Fibroblast of the conjunctiva (primary cell): ENCODE measurements at places on chromosomes 5 and 9.

DNA sequence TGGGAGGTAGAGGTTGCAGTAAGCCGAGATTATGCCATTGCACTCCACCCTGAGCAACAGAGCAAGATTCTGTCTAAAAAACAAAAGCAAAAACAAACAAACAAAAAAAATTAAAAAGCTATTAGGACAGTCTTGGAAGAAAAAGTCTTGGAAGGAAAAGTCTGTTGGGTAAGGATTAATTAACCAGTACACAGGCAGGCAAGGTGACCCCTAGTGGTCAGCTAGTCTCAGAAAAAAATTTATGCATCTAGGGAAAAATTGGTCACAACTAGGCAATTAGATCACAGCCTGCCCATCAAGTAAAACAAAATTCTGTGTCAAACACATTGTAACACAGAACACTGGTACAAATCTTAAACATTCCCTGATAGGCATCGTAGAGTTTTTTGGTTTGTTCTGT lies 6.7 kb upstream of the ANKRD18B start:
- no peak for DNase-seq

DNA sequence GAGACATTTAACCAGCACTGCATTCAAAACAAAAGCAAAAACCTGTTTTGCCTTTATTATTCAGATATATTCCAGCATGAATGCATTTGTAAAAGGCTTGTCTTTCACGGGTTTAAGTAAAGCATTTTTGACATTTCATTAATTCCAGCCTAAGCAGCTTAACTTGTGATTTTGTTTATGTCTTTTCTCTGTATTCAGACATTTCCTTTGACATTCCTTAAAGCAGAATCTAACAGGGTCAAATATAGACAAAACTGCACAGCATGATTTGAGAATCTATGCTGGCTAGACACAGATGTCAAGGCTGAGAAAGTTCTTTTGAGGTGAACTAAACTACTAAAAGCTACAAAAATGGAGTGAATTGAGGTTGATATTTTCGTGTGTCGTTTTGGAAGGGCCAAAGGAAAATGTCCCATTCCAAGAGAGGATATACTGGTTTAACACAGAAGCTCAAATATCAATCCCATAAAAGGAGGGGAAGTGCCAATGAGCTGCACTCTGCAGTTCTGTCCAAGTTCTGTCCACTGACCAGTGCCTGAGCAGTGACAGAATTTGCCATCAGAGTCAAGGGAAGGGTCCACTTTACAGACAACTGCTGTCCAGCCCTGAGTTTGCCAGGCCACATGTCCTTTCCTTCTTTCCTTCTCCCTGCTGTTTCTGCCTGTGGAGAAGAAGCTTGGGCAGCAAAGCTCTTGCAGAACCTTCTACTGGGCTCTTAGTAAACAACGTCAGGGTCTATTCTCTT lies 198.7 kb upstream of the KLF9 start:
- DNase-seq, result no peak

DNA sequence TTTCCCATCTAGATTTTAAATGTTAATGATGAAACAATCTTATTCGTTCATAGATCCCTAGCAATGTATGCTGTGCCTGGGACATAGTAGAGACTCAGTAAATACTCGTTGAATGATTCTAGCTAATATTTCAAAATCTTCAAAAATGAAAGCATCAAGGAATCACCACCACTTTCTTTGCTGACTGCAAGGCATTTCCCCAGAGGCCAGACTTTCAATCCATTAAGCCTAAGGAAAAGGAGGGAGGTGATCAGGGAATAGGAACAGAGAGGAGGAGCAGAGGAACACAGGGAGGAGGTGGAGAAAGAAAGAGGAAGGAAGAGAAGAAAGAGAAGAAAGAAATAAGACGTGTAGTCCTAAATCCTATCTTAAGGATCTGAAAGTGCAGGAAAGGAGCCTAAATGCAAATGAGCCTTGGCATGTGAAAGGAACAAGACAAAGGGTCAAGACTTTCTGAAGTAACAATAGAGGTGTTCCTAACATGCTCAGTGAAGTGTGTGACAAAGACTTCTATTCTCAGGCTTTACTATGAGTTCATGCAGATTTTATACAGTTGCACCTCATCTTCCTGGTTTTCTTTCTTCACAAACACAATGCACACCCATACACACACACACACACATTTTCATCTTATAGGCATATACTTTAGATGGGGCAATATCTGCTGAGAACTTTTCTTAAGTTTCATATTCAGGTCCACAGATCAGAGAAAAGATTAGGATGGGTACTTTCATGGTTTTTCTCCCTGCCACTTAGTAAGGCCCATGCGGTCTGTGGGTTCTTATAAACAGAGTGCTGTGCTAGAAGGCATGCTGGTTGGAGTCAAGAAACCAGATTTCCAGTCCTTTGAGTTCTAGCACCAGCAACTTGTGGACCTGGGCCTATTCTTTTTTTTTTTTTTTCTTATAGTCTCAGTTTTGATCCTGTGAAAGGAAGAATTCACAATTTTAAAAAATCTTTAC lies 512.2 kb upstream of the TNC start:
- no peak for DNase-seq

GRCh38 chr9:1535051-1535450 lies 480.1 kb upstream of the SMARCA2 start:
- DNase-seq, result no peak

DNA sequence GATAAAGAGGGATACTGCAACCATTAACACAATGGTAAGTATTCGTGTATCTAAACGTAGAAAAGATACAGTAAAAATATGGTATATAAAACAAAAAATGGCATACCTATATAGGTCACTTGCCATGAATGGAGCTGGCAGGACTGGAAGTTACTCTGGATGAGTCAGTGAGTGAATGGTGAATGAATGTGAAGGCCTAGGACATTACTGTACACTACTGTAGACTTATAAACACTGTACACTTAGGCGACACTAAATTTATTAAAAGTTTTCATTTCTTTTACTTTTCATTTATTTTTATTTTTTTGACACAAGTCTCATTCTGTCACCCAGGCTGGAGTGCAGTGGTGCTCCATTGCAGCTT lies 14.1 kb downstream of the TDRD7 start:
- no peak for DNase-seq

DNA sequence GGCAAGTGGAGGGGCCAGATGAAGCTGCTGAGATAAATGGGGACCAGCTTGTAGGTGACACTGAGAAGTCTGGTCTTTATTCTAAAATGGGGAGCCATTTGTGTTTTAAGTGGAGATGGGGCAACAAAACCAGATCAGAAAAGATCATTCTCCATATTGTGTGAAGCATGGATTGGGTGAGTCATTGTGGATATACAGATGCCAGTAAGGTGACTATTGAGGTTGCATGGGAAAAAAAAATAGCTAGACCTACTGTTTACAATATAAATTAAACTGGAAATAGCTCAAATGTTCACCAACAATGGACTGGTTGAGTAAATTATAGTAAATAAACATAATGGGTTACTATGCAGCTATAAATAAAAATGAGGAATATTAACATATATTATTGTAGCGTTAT lies 5.4 kb upstream of the MAP1B start:
- no peak for DNase-seq

GRCh38 chr5:137564398-137564961 lies 65.4 kb upstream of the SPOCK1 start:
- DNase-seq, result no peak

GRCh38 chr9:110123341-110124095 lies 84.4 kb downstream of the C9orf152 start:
- no peak for DNase-seq

DNA sequence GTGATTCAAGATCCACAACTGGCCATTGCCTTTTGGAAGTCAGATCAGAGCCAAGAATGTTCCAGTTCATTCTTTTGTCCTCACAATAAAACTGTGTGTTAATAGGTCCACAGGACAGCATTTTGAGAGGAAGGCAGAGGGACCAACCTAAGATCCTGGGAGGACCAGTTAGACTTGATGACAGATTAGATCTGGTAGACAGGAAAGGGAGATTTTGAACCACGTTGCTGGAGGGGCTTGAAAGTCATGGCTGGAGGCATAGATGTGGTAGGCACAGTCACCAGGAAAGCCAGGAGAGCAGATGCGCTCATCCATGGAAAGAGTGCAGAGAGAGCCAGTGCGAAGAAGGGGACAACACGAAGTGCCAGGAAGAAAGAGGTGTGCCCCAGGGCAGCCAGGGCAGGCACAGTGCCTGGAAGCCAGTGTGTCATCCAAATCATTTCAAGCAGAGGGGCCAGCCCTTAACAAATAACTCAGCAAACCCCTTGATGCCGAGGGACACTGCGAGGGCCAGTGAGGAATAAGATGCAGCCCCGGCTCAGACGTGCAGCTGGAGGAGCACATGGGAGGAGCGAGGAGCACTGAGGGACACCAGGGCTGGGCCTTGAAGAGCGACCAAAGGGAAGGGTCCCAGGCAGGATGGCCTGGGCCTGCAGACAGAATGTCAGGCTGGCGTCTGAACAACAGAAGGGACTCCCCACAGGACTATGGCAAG lies 12.8 kb upstream of the SLC2A8 start:
- DNase-seq, result no peak

DNA sequence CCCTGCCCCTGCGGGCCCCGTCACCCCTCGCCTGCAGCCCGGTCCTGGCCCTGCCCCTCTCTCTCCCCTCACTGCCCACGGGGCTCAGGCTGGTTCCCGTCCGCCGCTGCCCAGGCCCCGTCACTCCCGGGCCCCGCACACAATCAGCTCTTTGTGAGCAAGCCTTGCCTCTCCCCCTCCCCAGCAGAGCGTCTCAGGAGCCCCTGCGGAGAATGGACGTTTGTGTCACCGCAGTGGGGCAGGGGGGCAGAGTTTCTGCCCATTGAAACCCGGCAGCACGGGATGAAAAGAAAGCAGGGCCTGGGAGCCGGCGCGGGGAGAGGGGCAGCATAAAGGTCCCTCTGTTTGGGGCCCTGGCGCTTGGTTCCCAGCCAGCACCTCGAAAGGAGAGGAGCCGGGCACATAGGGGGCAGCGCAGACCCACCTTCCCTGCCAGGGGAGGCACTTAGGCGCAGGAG lies 13.5 kb upstream of the NUP214 start:
- DNase-seq, result no peak

DNA sequence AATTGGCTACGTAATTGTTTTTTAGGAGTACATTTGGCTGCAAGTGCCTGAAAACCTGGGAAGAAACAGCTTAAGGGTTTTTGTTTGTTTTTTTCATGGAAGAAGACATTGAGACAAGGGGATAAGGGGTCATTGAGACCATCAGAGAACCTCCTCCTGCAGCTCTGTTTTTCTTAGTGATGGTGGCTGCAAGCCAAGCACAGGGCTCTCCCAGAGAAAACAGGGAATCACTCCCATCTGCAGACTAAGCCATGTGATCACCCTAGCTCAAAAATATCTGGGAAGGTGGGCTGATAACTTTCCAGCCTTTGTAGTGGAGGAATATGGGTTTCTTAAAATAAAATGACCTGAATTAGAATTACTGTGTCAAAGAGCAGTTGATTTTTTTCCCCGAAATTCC lies 25.1 kb downstream of the PALM2AKAP2 start:
- DNase-seq, result no peak
